Aorta (tissue), 5 donors: ENCODE measurements at places on chromosomes 1 and 21. TPM values are rescaled to one million over a fixed set of nuclear protein-coding genes. Genes with fewer than 3 reads are reported as not detected.
A peak's percentile ranks its signal among the peaks of the same experiment; 100 is the strongest.

LCE3E gene
- not detected for total RNA-seq

GRCh38 chr1:93442741-93443140 lies 5.2 kb upstream of the FNBP1L start:
- no peak overlapping the region for H3K4me3 ChIP-seq
- no peaks in the 10 kb centered on the region for H3K36me3 ChIP-seq

DNA sequence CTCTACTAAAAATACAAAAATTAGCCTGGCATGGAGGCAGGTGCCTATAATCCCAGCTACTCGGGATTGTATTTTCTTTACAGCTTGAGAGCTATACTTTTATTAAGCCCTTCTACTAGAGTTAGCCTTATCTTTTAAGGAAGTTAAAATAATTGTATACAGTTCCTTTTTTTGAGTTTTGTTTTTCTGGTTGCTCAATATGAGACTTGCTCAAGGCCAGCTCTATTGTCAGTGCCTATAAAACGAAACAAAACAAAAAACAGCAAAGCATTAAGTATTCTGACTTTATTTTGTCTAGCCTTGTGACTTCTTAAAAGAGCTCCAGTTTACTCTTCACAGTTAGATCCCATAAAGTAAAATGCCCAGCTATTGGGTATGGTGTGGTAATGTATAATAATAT lies 17.2 kb downstream of the PKN2 start:
- DNase-seq: no peak
- H3K4me1 ChIP-seq: no peaks in the 10 kb centered on the region
- H3K27me3 ChIP-seq: no peaks in the 10 kb centered on the region
- no peak overlapping the region for H3K27ac ChIP-seq

DNA sequence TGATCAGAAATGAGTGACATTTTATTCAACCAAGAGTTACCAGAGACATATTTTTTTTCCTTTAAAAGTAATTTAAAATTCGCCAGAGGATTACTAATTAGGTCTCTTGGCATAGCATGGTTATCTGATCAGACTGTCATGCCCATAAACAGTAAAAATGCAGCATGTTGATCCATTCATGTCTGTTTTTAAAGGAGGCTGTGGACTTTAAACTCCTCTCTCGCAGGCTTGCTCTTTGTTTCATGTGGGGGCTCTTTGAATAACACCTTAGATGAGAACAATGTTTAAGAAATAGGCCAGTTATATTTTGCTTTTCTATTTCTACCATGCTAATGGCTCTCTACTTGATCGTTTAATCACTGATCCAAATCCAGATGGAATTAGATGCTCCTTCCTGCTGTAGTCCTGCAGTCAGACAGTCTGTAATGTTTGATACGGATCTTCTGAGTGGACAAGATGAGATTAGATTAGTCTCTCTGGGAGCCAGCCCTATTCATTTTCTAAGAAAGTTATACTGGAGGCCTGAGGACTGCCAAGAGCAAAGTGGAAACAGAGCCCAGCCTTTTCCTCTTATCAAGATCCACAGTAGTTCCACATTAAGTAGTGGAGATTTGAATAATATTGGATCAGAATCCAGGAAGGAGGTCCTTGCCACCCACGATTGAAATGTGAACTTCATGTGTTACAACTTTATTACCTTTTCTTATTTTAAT lies 197.4 kb downstream of the HS2ST1 start:
- H3K4me3 ChIP-seq: no peak overlapping the region
- no peak overlapping the region for H3K27ac ChIP-seq
- no peaks in the 10 kb centered on the region for H3K4me1 ChIP-seq
- H3K36me3 ChIP-seq: no peaks in the 10 kb centered on the region

DNA sequence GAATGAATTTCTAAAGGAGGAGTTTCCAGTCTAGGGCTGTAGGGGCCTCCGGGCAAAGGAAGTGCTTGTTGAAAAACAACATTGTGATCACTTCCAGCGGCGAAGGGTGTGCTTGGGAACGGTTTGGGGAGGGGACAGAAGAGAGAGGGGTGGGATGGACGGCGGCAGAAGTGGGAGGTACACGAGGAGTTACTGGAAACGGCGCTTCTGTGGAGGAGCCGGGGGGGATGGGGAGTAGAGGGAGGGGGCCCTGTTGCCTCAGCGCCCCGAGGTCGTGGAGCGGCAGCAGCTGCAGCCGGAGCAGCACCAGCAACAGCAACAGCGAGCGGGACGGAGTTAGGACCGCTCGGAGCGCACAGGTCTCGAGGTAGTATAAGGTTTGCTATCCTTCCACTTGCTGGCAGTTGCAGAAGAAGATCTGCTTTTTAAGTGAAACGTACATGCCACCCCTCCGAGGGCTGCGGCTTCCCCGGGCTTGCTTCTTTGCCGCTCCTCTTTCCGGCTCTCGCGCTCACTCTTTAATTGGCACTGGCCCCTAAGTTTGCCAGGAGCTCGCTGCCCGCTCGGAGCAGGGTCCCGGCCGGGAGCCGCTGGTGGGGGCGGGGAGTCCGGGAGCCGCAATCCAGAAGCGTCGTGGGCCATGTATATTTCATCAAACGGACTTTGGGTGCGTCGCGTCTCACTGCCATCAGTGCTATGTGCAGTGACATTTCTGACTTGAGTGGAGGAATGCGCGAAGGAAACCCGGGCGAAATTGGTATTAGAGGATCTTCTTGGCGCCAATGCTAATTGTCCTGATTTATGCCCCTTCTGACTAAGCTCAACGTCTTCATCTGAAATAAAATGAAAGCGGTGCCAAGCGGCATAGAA lies 771 bp upstream of the NTNG1 start:
- H3K4me1 ChIP-seq: no peaks in the 10 kb centered on the region
- no peak overlapping the region for H3K27ac ChIP-seq
- peak overlapping the region; percentile 84 for H3K4me3 ChIP-seq
- peaks cover 2% of the 10 kb centered on the region for H3K27me3 ChIP-seq
- no peaks in the 10 kb centered on the region for H3K36me3 ChIP-seq

LCE3D gene
- total RNA-seq: not detected

GRCh38 chr1:153202006-153202405 lies 1.2 kb upstream of the LELP1 start:
- no peaks in the 10 kb centered on the region for H3K4me1 ChIP-seq
- no peaks in the 10 kb centered on the region for H3K36me3 ChIP-seq
- H3K4me3 ChIP-seq: no peak overlapping the region
- no peak overlapping the region for H3K27ac ChIP-seq
- no peaks in the 10 kb centered on the region for H3K27me3 ChIP-seq

- no peaks in the 10 kb centered on the region for H3K36me3 ChIP-seq
- no peak overlapping the region for H3K4me3 ChIP-seq
- H3K27me3 ChIP-seq: no peaks in the 10 kb centered on the region
- no peaks in the 10 kb centered on the region for H3K4me1 ChIP-seq
- H3K27ac ChIP-seq: no peak overlapping the region
- no peak for DNase-seq
Observed at GRCh38 chr1:197680311-197680710, 95.0 kb downstream of the DENND1B start.

PAQR6 gene
- 0.81 TPM for total RNA-seq

DNA sequence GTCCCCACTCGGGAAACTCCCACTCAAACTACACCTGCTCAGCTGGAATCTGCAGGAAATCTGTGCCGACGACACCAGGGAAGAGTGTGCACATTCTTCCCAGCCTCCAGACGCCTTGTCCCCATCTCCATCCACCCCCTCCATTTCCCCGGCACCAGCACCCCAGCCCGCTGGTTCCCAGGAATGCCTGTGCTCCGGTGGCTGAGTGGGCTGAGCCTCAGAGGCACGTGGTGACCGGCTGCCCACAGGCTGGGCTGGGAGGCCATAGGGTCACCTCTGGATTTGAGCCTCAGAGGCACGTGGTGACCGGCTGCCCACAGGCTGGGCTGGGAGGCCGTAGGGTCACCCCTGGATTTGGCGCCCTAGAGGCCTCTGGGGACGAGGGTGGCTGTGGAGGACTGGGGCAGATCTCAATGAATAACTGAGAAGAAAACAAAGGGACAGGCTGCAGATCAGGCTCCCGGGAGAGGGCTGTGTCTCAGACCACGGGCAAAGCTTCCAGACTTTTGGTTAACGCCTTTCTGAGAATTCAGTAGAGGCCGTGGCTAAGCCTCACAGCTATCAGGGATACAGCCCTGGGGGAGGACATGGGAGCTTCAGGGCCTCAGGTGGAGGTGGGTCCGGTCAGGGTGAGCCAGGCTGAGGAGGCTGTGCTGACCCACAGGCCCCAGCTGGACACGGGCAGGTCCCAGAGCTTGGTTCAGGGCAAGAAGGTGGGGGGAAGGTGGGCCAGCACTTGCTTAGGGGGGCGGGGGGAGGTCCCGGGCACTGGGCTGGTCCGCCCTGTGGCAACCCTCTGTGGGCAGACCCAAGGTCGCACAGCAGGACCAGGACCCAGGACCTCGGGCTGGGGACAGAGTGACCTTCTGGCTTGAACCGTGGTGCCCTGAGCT lies 17.3 kb upstream of the TTLL10 start:
- no peak overlapping the region for H3K4me3 ChIP-seq
- H3K27me3 ChIP-seq: no peaks in the 10 kb centered on the region
- H3K27ac ChIP-seq: no peak overlapping the region
- no peak for DNase-seq
- H3K36me3 ChIP-seq: no peaks in the 10 kb centered on the region

DNA sequence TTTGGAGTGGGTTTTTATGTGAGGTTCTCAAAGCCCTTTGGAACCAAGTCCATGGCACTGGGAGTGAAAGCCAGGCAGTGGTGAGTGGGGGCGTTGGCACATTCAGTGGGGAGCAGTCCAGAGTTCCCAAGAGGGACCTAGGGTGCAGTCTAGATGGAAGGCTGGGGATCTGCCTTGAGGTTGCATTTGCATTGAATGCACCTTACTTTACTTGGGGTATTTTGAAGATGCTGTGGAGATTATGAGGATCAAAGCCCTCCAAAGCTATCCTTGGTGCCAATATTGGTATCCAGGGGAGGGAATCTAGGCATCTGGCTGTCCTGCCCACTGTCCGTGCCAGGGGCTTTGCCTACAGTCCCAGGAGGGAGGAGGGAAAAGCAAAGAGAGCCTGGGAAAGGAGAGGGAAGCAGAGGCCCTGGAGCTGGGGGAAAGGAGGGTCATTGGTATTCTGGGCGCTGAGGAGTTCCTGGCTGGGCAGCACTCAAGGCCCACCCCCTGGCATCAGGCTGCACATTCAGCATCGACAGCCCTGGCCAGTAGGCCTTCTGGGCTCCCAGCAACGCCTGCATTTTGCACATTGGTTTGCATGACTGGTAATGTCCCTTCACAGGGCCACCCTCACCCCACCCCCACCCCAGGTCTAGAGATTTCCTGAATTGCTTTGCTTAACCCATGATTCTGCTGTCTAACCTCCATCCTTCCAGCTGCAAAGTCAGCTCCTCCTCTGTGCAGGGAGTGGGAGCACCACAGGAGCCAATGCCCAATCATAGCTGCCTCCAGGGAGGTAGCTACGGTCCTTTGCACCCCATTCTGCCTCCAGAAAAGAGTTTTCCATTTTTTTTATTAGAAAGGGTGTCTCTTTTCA lies 843 bp upstream of the BCAN start:
- no peaks in the 10 kb centered on the region for H3K4me1 ChIP-seq
- H3K4me3 ChIP-seq: no peak overlapping the region
- no peaks in the 10 kb centered on the region for H3K36me3 ChIP-seq
- no peaks in the 10 kb centered on the region for H3K27me3 ChIP-seq
- H3K27ac ChIP-seq: no peak overlapping the region

GRCh38 chr1:68229650-68230483 lies 2.5 kb downstream of the WLS start:
- DNase-seq: no peak
- no peaks in the 10 kb centered on the region for H3K36me3 ChIP-seq
- peak overlapping the region; percentile 93 for H3K4me3 ChIP-seq
- no peak overlapping the region for H3K27ac ChIP-seq
- no peaks in the 10 kb centered on the region for H3K27me3 ChIP-seq

DNA sequence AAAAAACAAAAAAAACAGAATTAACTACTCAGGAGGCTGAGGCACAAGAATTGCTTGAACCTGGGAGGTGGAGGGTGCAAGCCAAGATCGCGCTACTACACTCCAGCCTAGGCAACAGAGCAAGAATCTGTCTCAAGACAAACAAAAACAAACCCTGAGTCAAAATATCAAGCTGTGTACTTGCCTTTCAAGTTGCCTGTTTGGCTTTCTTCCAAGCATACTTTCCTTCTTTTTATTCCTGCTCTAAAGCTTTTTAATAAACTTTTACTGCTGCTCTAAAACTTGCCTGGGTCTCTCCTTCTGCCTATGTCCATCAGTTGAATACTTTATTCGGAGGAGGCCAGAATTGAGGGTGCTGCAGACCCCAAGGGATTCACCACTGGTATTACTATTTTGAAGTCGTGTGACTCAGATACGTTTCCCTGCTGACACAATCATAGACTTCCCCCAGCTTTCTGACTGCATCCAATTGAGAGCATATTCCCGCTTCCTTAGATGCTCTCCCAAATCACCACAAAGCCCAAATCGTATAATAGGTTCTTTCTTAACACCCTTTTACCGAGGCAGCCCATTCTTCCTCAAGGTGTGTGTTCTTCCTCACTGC lies 3.5 kb upstream of the ACBD6 start:
- no peak for DNase-seq
- H3K4me3 ChIP-seq: no peak overlapping the region
- no peaks in the 10 kb centered on the region for H3K4me1 ChIP-seq
- no peak overlapping the region for H3K27ac ChIP-seq

PDZK1IP1 gene
- total RNA-seq: 0.71 TPM

- H3K36me3 ChIP-seq: no peaks in the 10 kb centered on the region
- H3K4me1 ChIP-seq: no peaks in the 10 kb centered on the region
- no peak for DNase-seq
- H3K27ac ChIP-seq: no peak overlapping the region
Observed at GRCh38 chr1:179876300-179876715, 1.3 kb downstream of the TOR1AIP2 start.

- H3K36me3 ChIP-seq: no peaks in the 10 kb centered on the region
- no peak overlapping the region for H3K27ac ChIP-seq
- no peaks in the 10 kb centered on the region for H3K4me1 ChIP-seq
- no peaks in the 10 kb centered on the region for H3K27me3 ChIP-seq
Observed at GRCh38 chr1:215539803-215540570, 27.1 kb upstream of the KCTD3 start.

DNA sequence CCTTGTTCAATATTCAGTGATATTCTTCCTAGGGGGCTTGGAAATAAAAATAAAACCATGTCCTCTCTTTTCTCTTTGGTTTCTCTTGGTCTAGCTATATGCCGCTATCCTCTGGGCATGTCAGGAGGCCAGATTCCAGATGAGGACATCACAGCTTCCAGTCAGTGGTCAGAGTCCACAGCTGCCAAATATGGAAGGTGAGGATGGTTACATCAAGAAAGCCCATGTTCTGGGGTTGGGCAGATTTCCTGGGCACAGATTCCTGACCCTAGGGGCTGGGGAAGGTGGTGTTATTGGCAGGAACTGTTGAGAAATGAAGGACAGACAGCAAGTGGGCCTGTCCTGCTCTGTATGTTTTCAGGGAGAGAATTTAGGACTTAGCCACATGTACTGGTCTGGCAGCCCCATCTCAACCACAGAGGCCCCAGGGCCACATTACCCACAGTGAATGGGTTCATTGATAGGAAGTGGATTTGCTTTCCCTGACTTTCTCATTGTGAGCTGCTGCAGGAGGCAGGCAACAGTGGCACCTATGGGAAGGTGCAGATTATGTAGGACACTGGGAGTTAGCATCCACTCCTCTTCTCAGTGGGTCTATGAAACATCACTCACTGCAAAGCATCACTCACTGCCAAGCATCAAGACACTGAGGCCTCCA lies 37.4 kb upstream of the HSD17B7 start:
- H3K27ac ChIP-seq: no peak overlapping the region
- H3K27me3 ChIP-seq: no peaks in the 10 kb centered on the region

VHLL gene
- not detected for total RNA-seq
